ENCODE measurements at places on chromosomes 7 and 10.

DNA sequence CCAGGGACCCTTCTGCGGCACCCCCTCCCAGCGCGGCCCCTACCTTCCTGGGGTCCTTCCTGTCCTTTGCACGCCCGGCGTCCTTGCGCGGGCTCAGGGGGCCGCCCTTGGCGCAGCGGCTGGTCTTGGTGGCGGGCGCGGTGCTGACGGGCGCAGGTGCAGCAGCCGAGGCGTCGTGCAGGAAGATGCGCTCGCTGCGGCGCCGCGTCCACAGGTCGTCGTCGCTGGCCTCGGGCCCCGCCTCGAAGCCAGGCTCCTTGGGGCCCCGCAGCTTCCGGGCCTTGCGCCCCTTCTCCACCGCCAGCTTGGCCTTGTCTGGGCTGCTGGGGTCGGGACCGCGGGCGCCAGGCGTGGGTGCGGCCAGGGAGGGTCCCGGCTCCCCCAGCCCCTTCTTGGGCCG is 49.8 kb downstream of the SLC29A4 start:
- no peak for DNase-seq

GRCh38 chr7:157544226-157544625 is 207.4 kb downstream of the DNAJB6 start:
- DNase-seq = no peak

- no peak for DNase-seq
Observed at GRCh38 chr10:24344279-24344678, 135.3 kb downstream of the KIAA1217 start.

DNA sequence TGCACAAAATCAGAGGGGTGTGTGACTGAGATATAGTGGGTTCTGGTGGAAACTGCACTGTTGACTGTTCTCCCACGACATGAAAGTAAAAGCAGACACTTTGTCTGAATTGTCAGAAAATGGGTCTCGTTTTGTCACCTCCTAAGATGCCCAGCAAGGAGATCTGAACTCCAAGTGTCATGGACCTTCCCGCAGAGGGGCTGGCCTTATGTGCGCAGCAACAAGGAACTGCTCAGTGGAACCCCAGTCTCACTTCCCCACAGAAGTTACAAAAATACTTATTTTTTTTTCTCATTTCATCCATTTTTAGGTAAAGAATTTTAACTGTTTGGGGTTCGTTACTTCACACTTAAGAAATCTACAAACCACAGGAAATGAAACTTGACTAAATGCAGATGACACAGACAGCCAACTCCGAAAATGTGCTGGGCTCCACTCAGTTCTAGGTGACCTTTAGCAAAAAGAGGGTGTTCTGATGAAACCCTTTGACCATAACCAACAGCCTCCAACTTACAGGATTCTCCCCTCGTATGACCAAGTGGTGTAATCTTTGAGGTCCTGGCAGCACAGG is 115.0 kb downstream of the FAM107B start:
- peak; percentile 38 for DNase-seq

DNA sequence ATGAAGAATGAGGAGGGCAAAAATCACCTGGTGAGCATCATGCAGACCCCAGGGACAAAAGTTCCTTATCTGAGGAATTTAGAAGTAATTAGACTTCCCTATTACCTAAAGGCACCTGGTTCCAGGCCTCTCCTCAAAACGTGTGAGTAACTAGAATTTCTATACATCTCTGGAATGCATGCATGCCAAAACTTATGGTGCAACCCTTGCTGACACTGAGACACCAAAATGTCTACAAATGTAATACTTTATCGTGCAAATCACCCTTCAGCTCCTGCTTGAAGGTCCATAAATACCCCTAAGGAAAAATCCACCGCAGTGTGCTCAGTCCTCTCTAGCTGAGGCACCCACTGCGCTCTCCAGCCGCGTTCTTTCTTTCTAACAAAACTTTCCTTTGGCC is 84.2 kb downstream of the PAXIP1 start:
- DNase-seq = no peak

DNA sequence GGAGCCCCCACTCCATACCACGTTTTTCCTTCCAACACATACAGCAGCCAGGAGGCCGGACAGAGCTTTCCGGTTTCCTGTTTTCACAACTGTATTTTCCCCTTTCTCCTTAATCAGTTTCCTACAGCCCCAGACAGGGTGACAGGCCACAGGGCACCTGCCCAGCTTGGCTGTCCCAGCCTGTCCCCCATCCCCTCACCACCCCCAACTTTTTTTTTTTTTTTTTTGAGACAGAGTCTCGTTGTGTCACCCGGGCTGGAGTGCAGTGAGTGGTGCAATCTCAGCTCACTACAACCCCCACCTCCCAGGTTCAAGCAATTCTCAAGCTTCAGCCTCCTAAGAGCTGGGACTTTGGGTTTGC is 10.3 kb upstream of the HSPB1 start:
- DNase-seq = no peak

GRCh38 chr7:139798892-139799291 is 21.1 kb upstream of the HIPK2 start:
- no peak for DNase-seq

DNA sequence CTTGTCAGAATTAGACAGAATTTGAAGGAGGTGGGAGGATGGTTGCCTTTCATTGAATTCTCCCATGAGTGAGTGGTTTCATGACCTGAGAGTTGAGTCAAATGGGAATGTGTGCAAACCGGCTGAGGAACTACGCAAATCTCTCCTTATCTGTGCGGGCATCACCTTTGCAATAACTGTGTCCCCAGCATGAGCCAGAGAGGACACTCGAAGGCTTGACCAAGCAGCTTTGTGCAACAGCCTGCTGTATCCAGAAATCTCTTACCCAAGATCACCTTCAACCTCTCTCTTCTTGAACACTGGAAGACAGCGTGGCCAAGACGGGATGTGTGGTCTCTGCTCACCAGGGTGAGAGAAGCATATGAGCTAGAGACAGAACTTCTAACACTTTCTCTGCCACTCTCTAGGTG is 93.8 kb upstream of the IKZF1 start:
- no peak for DNase-seq

DNA sequence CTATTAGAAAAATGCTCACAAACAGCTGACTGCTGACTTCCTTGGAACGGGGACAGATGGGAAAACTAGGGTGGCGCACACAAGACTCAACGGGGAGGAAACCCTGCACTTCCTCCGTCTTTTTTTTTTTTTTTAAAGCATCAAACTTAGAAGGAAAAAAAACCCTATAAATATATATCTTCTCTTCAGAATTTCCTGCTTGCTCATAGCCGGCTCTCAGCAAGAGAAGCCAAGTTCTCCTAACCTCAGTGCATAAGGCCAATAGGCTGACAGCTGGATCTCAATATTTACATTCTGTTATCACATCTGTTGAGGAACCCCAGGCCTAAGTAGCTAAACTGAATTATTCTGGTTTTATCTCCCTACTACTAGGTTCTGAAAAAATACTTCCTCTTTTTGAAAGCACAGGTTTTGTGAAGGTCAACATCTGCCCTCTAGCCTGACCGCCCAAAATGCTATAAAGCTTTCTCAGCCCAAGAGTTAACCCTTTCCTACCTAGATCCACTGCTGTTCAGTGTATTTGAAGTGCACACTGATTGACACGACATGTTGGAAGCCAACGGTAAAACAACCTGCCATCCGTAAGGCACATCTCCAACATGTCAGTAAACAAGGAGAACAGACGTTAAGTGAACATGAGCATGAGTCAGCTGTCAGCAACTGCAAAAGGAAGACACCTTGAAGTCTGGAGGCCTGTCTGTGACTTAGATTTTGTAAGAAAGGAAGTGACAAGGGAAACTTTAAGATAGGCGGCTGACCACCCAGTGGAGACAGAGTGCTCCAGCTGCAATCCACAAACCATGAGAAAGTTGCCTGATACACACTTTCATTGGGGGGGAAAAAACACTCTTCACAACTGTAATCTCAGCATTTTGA is 83.8 kb downstream of the EBLN1 start:
- DNase-seq = no peak

DNA sequence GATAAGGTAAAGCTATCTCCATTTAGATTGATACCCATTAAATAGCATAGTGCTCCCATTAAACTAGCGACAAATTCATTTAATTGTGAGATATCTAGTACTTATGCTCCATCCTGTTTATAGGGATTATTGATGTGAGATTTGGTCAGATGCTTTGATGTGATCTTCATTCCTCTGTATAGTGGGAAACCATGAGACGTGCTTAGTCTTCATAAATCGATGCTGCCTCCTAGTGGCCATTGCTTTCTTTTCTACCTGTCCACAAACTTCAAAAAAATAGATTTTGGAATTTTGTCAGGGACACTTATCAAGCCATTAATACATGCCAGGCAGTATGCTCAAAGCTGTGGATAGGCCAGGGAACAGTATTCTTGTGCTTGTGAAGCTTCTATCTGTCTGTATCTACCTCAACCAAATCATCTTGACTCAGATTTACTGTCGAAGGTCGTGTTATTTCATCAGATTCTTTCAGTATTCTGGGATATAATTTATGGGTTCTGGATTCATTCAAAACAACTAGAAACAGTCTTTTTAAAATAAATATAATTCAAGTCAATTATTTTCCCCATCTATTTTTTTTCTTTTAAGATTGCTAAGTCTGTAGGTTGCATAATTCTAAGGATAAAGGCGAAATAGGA is 12.0 kb downstream of the LSM8 start:
- DNase-seq = no peak

DNA sequence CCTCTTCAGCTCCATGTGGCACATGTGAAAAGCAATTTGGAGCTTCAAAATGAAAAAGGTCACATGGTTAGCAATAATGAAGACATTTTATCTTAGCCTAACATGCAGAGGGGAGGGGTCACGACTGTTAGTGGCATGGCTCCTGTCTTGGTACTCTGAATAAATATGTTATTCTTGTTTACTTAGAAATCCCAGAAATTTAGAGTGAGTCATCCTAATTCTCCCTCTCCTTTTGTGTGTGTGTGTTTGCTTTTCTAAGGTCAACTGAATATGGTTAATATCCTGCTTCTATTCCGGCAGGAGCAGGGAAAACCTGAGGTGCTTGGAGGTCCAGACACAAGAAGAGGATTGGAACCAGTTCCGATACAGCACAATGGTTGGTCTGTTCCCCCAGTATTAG is 17.6 kb downstream of the BCCIP start:
- no peak for DNase-seq

DNA sequence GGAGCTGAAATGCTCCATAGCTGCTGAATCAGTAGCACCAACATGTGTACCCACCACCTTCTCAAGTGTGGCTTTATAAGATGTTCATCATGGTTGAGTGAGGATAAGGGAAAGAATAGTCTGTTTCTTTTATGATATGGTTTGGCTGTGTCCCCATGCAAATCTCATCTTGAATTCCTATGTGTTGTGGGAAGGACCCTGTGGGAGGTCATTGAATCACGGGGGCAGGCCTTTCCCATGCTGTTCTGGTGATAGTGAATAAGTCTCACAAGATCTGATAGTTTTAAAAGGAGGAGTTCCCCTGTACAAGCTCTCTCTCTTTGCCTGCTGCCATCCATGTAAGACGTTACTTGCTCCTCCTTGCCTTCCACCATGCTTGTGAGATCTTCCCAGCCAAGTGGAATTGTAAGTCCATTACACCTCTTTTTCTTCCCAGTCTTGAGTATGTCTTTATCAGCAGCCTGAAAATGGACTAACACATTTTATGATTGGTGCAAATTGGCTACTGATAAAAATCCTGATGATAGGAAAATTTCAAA is 799.9 kb downstream of the TNS3 start:
- DNase-seq = no peak

- no peak for DNase-seq
Observed at GRCh38 chr10:63707254-63707910, 186.2 kb downstream of the REEP3 start.

DNA sequence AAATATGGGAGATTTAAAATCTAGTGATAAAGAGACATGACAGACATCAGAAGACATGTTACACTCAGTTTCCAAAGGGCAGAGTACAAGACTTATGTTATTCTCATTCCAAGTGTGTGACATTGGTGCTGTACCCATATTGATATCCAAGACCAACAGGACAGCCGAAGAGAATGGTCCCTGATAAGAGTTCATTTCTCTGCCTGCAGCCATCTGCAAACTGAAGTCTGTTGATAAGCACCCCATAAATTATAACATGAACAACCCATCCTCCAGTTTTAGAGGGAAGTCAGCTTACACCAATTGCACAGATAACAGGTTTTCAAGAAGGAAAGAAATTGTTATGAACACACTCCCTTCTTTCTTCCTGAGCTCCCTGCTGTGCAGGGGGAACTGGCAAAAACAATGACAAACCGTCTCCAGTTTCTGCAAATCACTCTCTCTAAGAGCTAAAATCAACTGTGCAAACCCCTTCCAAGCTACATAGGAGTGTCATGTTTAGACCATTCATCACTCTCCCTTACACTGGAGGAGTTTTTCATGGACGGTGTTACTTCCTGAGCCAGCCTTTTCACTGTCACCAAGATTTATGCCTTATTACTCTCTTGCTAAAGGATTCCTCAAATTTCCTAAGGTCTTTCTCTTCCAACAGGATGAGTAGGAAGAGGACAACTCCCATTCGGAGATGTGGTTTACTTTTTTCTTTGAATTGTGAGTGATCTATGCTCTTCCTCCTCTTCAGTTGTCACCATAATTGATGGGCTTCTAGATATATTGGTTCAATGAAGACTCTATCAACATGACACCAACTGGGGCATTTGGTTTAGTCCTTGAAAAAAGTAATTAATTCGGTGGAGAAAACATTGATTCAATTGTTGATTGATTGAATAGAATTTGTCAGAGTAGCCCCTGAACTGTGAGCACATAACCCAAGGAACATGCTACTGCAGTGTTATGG is 80.3 kb upstream of the FAM171A1 start:
- no peak for DNase-seq

DNA sequence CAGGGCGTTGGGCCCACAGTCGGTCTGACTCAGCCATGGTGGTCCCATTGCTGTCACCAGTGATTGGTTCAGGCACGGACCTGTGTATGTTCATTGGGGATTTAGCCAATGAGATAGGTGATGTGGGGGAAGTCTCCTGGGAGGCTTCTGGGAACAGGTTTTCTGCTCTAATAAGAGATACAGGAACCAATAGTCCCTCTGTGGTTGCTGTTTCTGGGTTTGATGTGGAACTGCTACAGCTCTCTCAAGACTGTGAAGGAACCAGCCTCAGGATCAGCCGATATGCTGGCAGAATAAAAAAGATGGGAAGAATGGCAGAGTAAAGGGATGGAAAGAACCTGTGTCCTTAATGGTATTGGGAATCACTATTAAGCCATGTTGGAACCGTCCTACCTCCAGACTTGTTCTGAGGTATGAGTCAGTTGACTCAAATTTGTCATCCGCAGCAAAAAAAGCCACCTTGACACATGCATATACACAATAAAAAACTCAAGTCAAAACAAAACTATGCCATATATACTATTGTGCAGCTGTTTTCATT is 70.6 kb downstream of the MCMBP start:
- DNase-seq = no peak

GRCh38 chr7:74344132-74344496 is 54.9 kb downstream of the CLIP2 start:
- DNase-seq = no peak

GRCh38 chr7:111168182-111168581 is 77.3 kb downstream of the LRRN3 start:
- DNase-seq = no peak

- DNase-seq = no peak
Observed at GRCh38 chr10:71585564-71586290, 133.9 kb downstream of the C10orf105 start.
